ENCODE measurements at places on chromosomes 12 and 14.

GRCh38 chr14:73738518-73739173 is 24.5 kb upstream of the PNMA1 start:
- no peak for DNase-seq

GRCh38 chr14:74973905-74974363 is 18.5 kb upstream of the PGF start:
- DNase-seq = no peak

- DNase-seq = no peak
These were observed 12.2 kb downstream of the EIF5 start for GRCh38 chr14:103346286-103346685.

GRCh38 chr12:79737875-79738718 is 47.3 kb upstream of the PAWR start:
- peak; percentile 66 for DNase-seq

DNA sequence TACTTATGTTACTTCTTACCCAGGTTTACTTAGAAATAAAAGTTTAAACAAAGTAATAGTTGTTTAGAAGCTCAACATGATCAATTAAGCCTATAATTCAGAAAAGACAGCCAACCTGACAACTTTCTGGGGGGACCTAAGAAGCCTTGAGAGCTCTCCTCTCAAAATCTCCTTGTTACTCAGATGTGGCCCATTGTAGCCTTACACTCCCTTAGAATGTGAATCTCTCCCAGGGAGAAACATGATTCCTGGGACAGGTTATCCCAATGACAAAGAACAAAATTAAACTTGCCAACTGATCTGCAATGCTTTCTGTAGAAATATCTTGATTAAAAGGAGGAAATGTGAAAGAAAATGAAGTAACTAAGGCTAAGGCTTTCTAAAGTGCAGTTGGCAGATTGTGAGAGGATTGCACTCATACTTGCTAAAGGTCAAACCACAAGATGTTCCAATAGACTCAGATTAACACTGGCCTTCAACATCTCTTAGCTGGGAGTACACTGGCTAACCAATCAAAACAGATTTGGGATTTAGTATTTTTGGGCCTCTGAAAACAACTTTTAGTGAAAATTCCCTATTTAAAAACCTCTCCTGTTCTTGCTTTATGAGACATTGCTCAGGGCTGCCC is 72.3 kb upstream of the TMX1 start:
- DNase-seq = no peak

DNA sequence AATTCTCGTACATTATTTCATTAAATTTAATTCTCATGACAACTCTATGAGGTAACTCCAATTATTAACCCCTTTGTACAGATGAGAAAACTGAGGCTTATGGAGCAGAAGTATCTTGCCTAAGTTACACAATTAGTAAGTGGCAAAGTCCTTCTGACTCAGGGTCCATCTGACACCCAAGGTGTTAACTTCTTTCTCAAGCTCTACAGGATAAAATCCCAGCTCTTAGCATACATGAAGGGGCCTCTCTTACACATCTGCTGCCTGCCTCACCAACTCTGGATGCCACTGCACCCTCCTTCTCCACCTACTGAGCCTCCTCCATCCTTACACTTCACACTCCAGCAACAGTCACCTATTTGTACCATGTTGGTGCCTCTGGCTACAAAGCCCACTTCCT is 4.3 kb upstream of the KRT72 start:
- DNase-seq = peak; percentile 13

GRCh38 chr14:30525833-30526232 is 33.1 kb upstream of the G2E3 start:
- DNase-seq = no peak

- DNase-seq = no peak
These were observed 404.2 kb downstream of the GLT1D1 start for GRCh38 chr12:129257524-129257923.

GRCh38 chr12:107415071-107415470 is 270.5 kb upstream of the PWP1 start:
- no peak for DNase-seq

DNA sequence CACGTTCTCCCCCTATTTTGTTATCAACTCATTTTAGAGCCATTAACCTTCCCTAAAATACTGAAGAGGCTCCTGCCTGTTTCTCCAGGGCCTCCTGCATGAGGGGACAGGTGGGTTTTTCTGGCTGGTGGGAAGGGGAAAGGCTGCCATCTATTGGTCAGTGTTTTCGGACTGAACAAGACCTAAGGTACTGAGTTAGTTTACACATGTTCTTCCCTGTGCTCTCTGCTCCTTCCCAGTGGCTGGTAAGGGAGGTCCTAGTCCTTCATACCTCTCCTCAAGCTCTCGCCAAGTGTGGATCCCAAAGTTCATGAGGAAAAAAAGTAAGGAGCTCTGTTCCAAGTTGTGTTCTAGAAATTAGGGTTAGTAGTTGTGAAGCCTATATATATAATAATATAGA is 357.5 kb downstream of the FSCB start:
- peak; percentile 92 for DNase-seq

DNA sequence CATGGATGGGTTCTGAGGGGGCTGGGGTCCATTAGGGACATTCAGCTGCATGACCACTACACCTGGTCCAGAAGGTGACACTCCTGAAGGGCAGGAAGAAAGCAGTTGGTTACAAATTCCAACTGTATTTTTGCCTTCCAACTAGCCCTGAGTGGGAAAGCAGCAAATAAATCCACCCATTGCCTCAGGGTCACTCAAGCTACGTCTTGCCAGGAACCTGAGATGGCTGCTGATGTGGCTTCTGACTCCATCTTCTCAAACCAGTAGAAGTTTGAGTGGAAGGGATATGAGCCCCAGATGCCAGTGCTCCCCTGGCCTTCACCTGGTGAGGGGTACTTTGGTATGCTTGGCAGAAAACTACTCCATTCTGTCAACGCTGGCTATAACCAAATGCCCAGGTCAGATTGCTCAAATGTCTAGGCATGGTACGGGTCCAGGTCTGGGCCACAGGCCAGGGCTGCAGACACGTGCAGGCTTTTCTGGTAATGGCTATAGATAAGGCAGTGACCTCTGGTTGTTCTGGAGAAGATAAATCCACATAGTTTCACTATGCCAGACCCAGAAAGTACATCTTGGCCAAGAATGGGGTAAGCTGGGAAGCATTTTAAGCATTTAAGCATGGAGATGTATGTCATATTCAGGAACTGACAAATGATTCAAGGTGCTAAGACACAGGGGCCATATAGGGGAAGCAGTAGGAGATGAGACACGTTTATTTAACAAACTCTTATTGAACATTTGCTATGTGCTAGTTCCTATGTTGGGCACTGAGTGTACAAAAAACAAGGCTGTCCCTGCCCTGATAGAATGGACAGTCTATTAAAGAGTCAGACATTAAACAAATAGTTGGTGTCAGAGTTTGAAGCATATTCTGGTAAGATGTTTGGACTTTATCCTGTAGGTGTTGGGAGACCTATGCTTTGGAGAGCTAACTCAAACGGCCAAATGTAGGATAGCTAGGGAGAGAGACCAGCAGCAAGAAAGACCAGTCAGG is 8.3 kb upstream of the STAC3 start:
- no peak for DNase-seq

Data from endodermal cell (in vitro differentiated cells).